ENCODE measurements at places on chromosomes 1 and 21.

- DNase-seq, result no peak
Observed at GRCh38 chr1:156866249-156866909, 5.7 kb downstream of the NTRK1 start.

- no peak for DNase-seq
Observed at GRCh38 chr1:100070201-100070939, 62.4 kb downstream of the SASS6 start.

GRCh38 chr21:29664615-29665014 lies 275.2 kb downstream of the GRIK1 start:
- DNase-seq, result no peak

DNA sequence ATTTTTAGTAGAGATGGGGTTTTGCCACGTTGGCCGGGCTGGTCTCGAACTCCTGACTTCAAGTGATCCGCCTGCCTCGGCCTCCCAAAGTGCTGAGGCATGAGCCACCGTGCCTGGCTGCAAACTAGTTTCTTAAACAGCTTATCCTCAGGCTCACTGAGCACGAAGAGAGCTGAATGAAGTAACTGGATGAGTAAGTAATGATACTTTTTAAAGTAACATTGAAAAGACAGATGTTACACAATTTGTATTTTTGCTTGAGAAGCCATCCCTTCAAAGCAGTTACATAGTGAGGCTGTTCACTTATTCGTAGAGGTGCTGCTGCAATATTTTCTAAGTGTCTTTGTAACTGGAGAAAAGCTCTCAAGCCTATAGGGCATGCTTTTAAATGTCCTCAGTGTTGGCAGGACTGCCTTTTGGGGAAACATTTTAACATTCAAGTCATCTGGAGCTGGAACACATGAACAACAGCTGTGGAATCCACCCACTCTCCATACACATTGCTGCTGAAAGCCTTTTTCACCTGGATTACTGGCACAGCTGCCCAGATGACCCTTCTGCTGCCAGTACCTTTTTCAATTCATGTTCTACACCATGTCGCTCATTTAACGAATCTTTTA lies 2.7 kb upstream of the YBX1 start:
- DNase-seq, result no peak

GRCh38 chr1:7207875-7208646 lies 422.8 kb downstream of the CAMTA1 start:
- no peak for DNase-seq

All from activated naive CD4-positive, alpha-beta T cell treated with anti-CD3 and anti-CD28 coated beads, Interleukin-2, amount 50 U/mL, for 16 hours (primary cell).